ENCODE measurements at places on chromosomes 7 and 10. TPM values are rescaled to one million over a fixed set of nuclear protein-coding genes. Genes with fewer than 3 reads are reported as not detected.

Gene TECPR1
- 47.8 TPM for total RNA-seq

DNA sequence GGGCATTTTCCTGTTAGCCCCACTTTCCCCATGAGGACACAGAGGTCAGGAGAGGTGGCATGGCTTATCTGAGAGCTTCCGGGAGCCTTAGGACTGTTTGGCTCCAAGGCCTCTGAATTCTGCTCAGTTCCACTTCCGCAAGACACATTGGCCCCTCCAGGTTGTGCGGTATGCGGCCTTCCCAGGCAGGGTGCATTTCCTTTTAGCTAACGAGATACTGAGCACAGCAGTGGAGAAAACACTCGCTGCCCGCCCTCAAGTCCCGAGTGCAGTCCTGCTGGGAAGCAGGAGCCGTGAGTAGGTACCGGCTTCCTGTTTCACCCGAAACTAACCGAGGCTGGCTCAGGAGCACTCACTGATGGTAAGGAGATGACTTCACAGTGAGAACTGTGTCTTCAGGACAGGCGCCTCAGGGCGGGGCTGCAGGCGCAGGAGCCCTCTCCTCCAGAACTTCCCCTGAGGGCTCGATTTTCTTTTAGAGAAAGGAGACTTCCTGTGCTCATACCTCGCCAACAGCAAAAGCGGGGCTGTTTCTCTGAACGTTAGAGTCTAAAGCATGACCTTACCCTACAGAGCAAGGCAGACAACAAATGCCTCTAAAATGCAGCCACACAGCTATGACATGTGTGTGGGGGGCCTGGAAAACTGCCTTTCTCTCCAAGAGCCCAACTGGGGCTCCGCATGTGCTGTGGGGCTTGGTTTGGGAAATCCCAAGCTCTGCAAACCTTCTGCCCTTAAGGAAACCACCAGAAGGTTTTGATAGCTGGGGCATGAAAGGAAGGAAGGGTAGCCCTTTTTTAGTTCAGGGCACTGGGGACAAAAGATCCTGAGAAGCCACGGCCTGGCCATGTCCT is 25.9 kb downstream of the RGS10 start:
- DNase-seq, result peak; percentile 30

DNA sequence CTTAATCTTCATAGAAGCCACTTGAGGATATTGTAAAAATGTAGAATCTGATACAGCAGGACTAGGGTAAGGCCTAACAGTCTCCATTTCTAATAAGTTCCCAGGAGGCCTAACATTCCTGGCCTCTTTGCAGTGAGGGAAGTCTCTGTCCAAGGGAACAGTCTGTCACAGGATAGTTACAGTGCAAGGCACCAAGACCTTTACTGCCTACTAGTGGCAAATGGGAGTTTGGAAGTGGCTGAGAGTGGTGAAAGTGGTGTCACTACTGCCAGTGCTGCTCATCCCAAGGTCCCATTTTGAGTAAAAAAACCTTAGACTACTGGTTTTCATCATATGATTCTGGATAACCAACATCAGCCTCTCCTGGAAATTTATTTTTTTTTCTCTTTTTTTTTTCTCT is 619.5 kb upstream of the SEMA3D start:
- no peak for DNase-seq

GRCh38 chr10:29621161-29621560 is 13.6 kb downstream of the SVIL start:
- DNase-seq, result no peak

DNA sequence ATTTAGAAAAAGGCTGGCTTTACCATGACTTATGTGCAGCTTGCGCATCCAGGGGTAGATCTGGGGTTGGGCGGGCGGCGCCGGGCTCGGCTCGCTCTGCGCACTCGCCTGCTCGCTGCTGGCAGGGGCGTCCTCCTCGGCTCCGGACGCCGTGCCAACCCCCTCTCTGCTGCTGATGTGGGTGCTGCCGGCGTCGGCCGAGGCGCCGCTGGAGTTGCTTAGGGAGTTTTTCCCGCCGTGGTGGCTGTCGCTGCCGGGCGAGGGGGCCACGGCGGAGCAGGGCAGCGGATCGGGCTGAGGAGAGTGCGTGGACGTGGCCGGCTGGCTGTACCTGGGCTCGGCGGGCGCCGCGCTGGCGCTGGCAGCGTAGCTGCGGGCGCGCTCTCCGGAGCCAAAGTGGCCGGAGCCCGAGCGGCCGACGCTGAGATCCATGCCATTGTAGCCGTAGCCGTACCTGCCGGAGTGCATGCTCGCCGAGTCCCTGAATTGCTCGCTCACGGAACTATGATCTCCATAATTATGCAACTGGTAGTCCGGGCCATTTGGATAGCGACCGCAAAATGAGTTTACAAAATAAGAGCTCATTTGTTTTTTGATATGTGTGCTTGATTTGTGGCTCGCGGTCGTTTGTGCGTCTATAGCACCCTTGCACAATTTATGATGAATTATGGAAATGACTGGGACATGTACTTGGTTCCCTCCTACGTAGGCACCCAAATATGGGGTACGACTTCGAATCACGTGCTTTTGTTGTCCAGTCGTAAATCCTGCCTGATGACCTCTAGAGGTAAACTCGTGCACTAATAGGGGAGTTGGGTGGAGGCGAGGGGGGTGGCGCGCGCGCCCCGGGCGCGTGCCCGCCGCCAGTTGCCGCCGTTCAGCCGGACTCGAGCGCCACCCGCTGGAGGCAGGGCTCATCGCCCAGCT is at the start of gene HOXA5:
HOXA5 (minus strand) TSS at position 659 of the 927 bp plus-strand sequence; CDS start at position 585, 74 bp downstream.
- DNase-seq, result peak; percentile 45

Gene MRC1
- 19.1 TPM for total RNA-seq

GRCh38 chr7:136078630-136079029 is 101.5 kb upstream of the MTPN start:
- no peak for DNase-seq

- no peak for DNase-seq
Measured at GRCh38 chr10:44065788-44066526, 318.9 kb downstream of the CXCL12 start.

GRCh38 chr10:120719333-120719732 is 131.8 kb upstream of the WDR11 start:
- no peak for DNase-seq

DNA sequence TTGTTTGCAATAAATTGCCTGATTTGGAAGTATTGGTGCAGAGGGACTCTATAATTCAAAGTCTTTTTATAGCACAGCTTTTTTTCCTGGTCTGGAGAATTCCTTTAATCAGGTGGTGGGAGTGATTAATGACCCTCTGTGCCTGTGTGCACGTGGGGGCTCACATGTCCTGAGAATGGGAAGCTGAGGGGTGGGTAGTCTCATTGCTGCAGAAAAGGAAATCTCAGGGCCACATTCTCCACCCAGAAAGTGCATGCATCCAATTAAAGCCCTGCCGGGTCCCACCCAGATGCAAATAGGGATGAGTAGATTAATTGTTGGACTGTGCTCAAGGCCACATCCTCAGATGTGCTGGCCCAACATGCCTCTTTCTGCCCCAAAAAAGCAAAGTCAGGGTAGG is 324.7 kb downstream of the CXCL12 start:
- no peak for DNase-seq

Gene CCL24
- total RNA-seq, result not detected

GRCh38 chr7:82839555-82839954 is 323.1 kb downstream of the PCLO start:
- no peak for DNase-seq

Gene MXI1
- total RNA-seq, result 63.4 TPM

DNA sequence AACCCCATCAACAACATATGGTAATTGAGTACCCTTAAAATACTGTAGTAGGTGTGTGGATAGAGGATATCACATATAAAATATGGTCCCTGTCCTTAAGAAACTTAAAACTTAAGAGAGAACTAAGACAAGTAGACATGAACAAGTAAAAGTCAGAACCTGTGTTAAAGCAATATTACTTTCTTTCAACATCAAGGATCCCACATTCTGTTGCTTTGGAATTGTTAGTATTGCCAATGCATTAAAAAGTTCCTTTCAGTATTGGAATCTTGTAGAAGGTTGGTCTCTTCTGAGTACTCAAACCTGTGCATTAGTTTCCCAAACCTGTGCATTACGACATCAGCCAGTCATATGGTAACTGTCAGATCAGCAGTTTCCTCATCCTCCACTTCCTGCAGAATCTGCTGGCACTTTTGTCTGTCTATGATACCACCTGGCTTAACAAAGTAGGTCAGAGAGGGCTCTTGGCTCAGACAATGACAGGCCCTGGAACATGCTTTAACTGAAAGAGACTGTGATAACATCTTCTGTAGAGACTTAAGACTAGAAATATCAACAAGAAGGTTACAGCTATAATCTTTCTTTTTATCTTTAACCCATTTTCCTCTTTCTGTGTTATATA is 56.5 kb downstream of the CCDC71L start:
- DNase-seq, result no peak

Gene ZNF467
- total RNA-seq, result 3.1 TPM

- DNase-seq, result no peak
Measured at GRCh38 chr7:90772410-90772809, 176.3 kb downstream of the CDK14 start.

- no peak for DNase-seq
Measured at GRCh38 chr10:44473146-44473545, 88.2 kb upstream of the CXCL12 start.

GRCh38 chr10:26743841-26744240 is 46.3 kb downstream of the PDSS1 start:
- DNase-seq, result no peak

DNA sequence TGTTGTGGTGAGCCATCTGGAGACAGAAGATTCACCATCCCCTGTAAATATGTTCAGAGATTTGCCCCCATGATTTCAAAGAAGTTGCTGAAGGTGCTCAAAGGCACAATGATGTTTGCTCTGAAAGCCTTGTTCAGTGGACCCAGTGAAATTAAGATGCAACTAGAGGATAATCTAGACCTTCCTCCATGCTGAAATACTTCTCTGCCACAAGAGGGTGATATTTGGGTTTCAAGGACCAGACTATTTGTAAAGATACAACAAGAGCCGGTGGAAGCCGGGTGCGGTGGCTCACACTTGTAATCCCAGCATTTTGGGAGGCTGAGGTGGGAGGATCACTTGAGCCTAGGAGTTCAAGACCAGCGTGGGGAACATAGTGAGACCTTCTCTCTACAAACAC is 13.5 kb upstream of the MSRB2 start:
- DNase-seq, result no peak

DNA sequence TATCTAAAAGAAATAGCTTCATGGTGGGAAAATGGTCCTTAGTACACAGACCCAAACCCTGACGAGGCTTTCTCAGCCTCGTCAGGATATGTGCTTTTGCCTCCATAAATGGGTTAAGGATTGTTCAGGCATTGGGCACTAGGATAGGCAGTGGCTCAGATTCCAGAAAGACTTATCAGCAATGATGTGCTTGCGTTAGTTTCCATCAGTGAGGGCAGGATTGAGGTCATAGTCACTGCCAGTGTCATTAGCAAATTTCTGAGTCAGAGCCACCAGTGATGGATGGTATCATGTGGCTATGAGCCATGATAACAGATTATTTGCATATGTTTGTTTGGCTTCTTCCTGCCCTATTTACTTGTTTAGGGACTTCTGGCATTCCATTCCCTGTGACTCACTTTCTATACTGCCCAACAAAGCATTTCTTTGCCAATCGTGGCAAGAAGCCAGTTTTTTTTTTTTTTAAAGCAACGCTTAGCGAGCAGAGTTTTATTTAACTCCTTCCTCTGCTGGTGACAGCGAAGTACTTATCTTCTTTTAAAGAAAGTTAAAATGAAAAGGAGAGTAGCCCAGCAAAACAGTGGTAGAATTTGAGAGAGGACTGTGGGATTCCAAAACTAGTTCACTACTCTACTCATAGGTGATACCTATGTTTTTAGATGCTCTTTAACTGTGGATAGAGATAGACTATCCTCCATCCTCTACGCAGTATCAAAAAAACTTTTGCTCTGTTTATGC is 44.4 kb downstream of the MYPN start:
- DNase-seq, result peak; percentile 89

GRCh38 chr7:20199015-20199737 is 18.0 kb downstream of the MACC1 start:
- DNase-seq, result peak; percentile 65

Gene FMC1
- total RNA-seq, result 13.6 TPM

DNA sequence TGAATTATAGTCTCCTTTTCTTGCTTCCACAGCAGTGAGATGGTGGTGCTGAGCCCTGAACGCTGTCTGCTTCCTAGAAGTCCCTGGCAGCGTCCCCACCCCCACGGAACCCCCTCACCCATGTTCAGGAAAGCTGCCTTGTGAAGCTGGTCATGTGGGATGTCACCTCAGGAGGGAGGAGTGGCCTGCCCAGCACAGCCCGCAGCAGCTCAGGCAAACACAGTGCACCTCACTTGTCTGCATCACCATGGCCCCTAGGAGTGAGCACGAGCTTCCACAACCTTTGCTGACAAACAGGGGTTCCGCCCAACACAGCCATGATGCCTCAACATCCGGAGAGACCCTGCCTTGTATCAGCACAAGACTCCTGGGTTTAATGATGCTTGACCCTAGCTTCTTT is 508.9 kb downstream of the RPS24 start:
- no peak for DNase-seq

GRCh38 chr7:24709585-24710360 is 47.5 kb downstream of the GSDME start:
- DNase-seq, result no peak

- DNase-seq, result peak; percentile 40
Measured at GRCh38 chr7:156998988-156999957, 11.2 kb downstream of the MNX1 start.

GRCh38 chr7:83289419-83289993 is 126.8 kb upstream of the PCLO start:
- DNase-seq, result no peak

DNA sequence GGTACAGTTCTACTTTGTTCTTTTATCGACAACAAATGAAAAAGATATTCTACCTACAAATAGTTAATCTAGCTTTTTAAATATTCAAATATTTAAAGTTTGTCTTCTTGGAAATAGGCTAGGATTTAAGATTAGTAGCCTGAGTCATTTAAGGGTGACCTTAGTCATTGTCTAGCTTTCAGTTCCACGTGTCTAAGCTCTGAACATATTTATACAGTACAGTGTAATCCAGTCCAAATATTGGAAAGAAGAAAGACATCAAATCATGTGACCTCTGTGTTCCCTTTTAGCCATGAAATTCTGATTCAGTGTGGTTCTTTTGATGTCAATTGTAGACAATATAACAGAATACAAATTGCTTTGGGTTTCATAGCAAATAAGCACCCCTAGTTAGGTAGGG is 121.1 kb downstream of the MALRD1 start:
- DNase-seq, result peak; percentile 30

Gene SLC39A12
- not detected for total RNA-seq
